ENCODE measurements at places on chromosomes 13 and 19. TPM values are rescaled to one million over a fixed set of nuclear protein-coding genes. Genes with fewer than 3 reads are reported as not detected.

Gene C19orf81
- 1.5 TPM for total RNA-seq

Gene AMER2
- not detected for total RNA-seq

DNA sequence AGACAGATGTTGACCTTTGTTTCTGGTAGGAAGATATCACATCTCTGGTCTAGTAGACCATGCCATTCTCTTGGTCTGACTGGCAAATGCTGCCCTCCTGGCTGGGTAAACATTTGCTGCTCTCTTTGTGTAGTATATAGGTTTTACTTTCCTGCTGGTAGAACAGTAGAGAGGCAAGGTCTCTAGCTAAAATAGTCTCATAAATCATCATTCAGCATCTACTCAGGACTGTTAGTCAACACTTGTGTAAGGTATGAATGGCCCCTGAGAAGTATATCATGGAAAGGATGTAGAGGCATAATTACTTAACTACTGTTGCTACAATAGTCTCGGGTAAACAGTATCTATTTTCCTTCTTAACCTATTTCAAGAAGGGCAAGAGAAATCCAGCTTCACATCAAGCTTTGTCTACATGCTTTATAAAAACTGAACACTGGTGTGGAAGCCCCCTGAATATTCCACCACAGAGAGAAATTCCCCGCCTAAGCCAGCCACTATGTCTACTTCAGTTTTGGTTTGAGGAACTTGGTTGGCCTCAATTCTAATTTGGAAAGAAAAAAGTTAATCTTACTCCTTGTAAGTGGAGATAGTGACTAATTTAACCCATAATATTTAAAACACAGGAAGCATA, 18.4 kb upstream of the MYCBP2 start:
- DNase-seq, result peak; percentile 43

GRCh38 chr19:6062961-6063575, 47.2 kb downstream of the RFX2 start:
- no peak for DNase-seq

DNA sequence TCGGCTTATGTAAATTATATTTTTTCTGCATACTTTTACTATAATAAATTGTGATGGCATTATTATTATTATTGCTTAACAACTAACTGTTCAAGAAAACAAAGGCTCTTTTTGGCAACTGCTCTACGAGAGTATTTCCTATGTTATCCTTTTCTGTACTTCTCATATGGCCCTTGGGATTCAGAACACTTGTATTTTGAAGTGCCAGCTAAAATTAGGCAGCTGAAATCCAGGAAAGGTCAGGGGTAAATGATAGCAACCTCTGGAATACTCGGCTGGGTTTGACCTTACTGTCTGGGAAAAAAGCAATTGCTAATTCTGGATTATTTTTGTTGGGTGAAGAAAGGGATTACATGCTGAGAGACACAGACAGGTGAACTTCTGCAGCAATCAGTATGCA, 23.9 kb downstream of the EDNRB start:
- no peak for DNase-seq

- no peak for DNase-seq
Observed at GRCh38 chr13:101925731-101926130, 473.3 kb downstream of the ITGBL1 start.

Gene MUC16
- total RNA-seq, result not detected

GRCh38 chr13:20713751-20714150, 10.3 kb downstream of the IL17D start:
- DNase-seq, result no peak

DNA sequence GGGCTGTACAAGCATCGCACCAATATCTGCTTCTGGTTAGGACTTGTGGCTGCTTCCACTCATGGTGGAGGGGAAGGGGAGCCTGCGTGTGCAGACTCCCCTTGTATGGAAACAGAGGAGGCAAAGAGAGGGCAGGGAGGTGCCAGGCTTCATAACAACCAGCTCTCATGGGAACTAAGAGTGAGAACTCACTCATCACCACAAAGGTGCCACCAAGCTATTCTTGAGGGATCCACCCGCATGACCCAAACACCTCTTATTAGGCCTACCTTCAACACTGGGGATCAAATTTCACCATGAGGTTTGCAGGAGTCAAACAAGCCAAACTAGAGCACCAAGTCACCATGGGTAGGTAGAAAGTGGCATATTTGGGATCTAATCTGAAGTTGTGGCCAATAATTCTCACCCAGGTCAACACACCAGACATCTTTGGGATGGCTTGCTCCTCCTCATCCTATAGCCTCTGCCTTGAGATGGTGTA, 46.4 kb downstream of the RUBCNL start:
- DNase-seq, result no peak

Gene RGL3
- total RNA-seq, result not detected

Gene UBE2L5
- not detected for total RNA-seq

DNA sequence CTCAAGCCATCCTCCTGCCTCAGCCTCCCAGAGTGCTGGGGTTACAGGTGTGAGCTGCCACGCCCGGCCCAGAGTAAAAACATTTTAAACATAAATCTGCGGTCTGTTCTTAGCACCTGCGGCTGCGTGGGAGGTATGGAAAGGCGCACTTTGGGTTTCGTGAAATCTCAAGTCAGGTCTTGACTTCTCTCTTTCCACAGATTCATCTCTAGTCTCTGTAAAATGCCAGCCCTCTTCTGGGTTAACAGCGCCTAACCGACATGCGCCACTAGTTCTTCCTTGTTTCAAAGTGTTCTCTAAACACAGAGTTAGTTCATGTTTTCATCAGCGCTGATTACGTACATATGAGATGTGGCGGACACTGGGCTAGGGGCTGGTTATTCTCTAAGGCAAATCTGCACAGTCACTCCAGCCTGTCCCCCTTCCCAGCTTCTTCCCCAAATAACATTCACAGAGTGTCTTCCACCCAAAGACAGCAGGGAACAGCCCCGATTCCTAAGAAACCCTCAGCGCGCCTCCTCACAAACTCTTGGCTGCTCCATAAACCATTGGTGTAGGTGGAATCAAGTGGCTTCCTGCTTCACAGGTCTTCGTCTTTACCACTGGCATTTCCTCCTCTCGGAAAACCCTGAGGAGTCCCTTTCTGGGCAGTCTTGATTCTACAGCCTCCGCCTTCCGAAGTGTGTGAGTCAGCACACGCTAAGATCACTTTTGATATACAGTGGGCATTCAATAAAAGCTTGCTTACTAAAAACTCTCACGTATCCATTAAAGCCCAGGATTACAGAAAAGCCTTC, 1.4 kb downstream of the PARP4 start:
- peak; percentile 82 for DNase-seq

- no peak for DNase-seq
Observed at GRCh38 chr13:92315265-92315664, 911.3 kb upstream of the GPC6 start.

Gene FFAR2
- total RNA-seq, result not detected

- no peak for DNase-seq
Observed at GRCh38 chr13:30654430-30654829, 36.7 kb downstream of the USPL1 start.

DNA sequence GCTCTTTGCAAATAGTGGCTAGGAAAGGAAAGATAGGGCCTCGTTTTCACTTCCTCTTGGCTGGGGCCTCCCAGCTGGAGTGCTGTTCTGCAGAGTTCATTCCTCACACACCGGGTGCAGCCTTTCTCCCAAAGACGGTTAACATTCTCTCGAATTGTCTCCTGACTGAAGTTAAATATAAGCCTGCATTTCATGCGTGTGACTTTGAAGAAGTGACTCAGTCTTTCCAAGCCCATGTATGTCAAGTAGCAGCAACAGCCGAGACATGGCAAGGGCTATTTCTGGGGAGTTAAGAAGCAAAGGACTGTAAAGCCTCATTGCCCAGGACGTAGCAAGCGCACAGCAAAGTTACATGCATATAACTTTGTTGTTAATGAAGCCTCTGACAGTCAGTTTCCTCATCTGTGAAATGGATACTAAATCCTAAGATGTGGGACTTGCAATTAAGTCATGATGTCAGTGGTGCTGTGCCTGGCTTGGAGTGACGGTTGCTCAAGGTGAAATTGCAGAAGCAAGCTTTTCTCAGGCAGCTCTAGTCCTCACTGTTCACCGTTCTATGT, 502.4 kb downstream of the MYO16 start:
- no peak for DNase-seq

Gene HMGB1
- 686 TPM for total RNA-seq

GRCh38 chr13:91565296-91565695, 166.9 kb downstream of the GPC5 start:
- DNase-seq, result no peak

DNA sequence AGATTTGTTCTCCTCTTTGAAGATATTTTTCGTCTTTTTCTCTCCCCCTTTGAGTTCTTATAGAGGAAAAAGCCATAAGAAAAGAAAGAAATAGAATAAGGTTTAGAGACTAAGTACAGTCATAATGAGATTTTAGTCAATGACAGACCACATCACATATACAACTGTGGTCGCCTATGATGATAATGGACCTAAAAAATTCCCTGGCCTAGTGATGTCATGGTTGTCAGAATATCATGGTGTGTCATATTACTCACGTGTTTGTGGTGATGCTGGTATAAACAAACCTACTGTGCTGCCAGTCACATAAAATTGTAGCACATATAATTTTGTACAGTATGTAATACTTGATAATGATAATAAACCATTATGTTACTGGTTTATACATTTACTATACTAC, 1096.1 kb downstream of the OLFM4 start:
- DNase-seq, result no peak

GRCh38 chr19:3586127-3586626, 899 bp downstream of the GIPC3 start:
- DNase-seq, result peak; percentile 34

GRCh38 chr13:54628383-54628782, 1599.8 kb downstream of the OLFM4 start:
- no peak for DNase-seq

Gene SSBP4
- 62.6 TPM for total RNA-seq

GRCh38 chr13:86554066-86554465, 754.8 kb upstream of the SLITRK6 start:
- no peak for DNase-seq

- peak; percentile 49 for DNase-seq
Observed at GRCh38 chr13:99501848-99502301, 603 bp downstream of the TM9SF2 start.

GRCh38 chr19:45314708-45315245, 7.9 kb downstream of the CKM start:
- DNase-seq, result no peak

Gene GAPDHS
- not detected for total RNA-seq

GRCh38 chr13:49062297-49062896, 86.7 kb downstream of the FNDC3A start:
- no peak for DNase-seq

DNA sequence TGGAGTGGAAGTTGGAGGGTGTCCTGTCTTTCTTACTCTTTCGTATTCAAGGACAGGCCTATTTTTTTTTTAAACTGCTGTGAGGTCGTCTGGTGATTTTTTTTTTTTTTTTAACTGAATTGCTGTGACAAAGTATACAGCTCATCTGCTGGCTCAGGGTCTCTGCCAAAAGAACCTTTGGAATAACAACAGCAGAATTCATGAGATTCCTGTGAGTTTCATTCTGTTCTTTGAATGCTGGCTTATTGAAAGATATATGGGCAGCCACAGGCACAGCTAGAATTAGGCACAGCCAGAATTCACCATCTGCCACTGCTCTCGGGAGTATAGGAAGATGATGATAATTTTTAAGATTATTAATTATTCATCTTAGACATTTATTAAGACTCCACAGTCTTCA, 21.4 kb upstream of the FRY start:
- no peak for DNase-seq

GRCh38 chr13:91459485-91459884, 61.1 kb downstream of the GPC5 start:
- DNase-seq, result no peak

- no peak for DNase-seq
Observed at GRCh38 chr19:16025108-16026101, 50.9 kb upstream of the TPM4 start.

DNA sequence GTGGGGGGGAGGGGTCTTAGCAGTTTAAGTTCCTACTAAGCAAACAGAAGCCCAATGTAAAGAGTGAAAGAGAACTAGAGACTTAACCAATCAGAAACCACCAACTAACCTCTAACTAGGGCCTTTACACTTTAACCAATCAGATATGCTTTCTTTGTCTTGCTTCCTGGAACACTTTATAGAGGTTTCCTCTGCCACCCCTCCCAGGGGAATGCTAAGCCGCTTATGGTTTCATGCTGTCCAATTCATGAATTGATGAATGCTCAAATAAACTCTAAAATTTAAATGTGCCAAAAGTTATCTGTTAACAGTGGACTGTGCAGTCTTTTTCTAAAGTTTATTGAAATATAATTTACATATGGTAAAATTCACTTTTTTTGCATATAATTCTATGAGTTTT, 33.9 kb upstream of the LATS2 start:
- DNase-seq, result no peak

Gene KCNN1
- 0.21 TPM for total RNA-seq

DNA sequence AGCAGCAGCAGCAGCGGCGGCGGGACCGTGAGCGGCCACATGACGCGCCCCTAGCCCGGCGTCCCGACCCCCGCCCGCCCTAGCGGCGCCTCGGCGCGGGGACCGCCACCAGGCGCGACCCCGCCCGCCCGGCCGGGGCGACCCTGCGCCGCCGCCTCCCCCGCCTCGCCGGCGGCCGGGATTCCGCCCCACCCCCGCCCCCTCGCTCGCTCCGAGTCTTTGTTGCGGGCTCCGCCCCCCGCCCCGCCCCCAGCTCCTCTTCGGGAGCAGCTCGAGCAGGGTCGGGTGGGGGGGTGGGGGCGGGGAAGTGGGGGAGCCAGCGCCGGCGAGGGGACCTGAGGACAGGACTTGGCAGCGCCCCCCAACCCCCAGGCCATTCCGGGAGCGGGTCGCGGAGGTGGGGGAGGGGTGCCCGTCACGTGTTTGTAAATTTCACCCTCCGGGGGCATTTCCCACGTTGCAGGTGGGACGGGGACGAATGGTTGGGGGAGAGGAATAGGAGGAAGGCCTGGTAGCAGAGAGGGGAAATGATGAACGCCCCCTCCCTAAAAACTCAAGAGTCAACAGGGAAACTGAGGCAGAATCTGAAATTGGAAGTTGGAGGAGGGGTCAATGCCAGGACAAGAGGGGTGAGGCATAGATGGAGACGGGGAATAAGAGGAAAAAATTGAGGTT, at the start of gene OLFM2:
Gene OLFM2 (minus strand): TSS at position 190 of the 675 bp plus-strand sequence. CDS start 149 bp downstream, at position 41.
- no peak for DNase-seq

All from activated naive CD4-positive, alpha-beta T cell treated with anti-CD3 and anti-CD28 coated beads for 36 hours (primary cell).